ENCODE measurements at places on chromosomes 11 and 22.

- no peak for DNase-seq
Observed at GRCh38 chr22:34761111-34761510, 304.8 kb upstream of the ISX start.

- no peak for DNase-seq
Observed at GRCh38 chr11:74370123-74370522, 28.1 kb downstream of the PGM2L1 start.

GRCh38 chr22:48537343-48537680, 1290.4 kb downstream of the BRD1 start:
- DNase-seq: no peak

GRCh38 chr11:117690484-117691217, 106.4 kb downstream of the DSCAML1 start:
- DNase-seq: no peak

GRCh38 chr22:19705181-19705934, 8.9 kb upstream of the SEPTIN5 start:
- DNase-seq: no peak

DNA sequence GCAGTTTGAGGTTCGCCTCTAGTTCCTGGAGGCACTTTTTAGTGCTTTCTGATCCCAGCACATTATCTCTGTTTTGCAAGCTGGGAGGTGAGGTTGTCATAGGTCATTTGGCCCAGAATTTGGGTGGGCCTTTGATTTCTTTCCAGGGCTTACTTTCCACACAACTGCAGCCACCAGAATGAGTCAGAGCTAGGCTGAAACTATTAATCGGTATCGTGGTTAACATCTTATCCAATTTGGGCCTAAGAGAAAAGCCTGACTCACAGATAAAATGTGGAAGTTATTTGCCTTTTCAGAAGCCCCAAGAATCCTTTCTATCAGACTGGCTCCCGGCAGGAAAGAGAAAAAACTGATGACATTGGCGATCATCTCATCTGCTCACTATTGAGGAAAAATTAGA, 166.4 kb downstream of the KIRREL3 start:
- no peak for DNase-seq

DNA sequence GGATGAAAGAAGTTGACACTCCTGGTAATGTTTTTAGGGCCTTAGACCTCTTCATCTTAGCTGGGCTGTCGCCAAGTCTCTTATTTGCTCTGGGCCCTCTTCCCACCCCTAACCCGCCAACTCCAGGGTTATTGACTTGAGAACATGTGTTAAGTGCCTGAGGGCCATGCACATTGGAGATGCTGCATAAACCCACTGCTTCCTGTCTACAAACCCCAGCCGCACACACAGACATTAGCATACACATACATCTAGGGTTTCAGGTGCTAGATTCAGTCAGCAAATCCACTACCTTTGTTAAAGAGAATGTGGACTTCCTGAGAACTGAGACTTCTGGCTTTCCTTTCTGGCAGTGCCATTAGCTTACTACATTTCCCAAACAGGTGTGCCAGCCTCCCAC, 817 bp downstream of the PANX3 start:
- DNase-seq: no peak

GRCh38 chr11:91257667-91258066, 967.0 kb upstream of the FAT3 start:
- no peak for DNase-seq

DNA sequence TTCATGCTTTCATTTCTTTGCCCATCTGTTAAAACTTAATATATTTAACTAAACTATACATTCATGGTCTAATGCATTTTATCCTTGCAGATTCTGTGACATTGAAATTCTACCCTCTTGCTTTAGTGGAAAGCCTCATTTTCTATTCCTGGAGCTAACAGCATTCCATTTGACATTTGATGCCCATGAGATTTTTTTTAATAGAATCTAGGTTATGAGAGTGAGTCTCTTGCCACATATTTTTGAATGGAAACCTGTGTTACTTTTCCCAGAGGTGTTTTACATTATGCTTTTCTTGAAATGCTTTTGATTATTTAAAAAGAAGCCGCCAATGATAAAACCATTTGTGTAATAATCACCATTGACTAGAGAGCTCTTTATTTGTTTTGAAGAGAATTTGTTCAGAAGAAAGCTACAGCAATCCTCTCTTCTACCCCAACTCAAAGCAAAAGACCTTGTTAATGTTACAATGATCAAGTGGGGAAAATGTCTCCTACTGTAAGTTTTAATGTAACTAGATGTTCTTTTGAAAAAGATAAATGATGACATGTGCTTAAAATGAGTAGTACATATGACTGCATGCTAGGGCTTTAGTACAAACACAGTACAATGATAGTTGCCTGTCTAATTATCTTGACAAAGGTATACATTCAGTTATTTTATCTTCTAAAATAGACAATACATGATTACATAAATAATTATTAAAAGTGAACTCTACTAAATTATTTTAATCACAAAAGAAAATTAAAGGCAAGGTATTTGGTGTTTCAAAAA, 67.3 kb downstream of the GAS2 start:
- no peak for DNase-seq

GRCh38 chr11:1573903-1574237, 1.8 kb upstream of the DUSP8 start:
- no peak for DNase-seq

DNA sequence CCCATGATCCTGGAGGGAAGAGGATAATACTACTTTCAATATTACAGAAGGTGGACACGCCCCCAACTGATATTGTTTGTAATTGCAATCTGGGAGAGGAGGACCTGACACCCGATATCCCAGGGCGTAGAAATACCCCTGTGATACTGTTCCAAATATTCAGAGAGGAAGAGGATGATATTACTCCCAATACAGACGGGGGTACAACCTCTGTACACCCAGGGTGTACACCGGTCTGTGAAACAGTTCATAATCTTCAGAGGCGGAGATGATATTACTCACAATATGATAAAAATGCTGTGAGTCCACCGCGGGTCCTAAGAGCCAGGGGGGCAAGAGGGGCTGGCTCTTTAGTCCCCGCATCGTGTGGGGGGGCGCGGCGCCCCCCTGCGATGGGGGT, 57.2 kb upstream of the ALDH3B2 start:
- DNase-seq: no peak

DNA sequence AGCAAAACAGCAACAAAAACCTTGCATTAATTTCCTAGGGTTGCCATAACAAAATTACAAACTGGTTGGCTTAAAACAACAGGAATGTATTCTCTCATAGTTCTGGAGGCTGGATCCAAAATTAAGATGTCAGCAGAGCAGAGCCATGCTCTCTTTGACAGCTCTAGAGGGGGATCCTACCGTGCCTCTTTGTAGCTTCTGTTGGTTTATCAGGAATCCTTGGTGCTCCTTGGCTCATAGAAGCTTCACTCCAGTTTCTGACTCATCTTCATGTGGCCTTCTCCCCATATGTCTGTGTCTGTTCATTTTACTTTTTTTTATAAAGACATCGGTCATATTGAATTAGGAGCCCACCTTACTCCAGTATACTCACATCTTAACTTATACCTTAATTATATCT, 90.5 kb upstream of the POU2AF2 start:
- DNase-seq: no peak

- DNase-seq: no peak
Observed at GRCh38 chr11:7677071-7677470, 3.8 kb upstream of the CYB5R2 start.
